ENCODE measurements at places on chromosomes 12 and 14.

DNA sequence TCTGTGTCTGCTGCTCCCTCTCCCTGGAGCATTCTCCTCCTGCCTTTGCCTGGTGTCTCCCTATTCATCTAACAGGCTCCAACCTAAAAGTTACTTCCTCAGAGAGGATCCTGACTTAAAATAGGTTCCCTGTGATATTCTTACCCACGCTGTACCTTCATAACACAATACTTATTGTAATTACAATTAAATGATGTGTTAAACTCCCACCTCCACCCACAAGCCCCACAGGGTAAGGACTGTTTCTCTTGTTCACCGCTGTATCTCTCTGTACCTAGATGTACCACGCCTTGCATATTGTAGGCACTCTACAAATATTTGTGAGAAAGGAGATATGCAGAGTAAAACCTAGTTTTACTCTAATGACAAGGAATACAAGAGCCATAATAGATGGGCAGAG is 5.0 kb downstream of the HEBP1 start:
- no peak for DNase-seq

- DNase-seq = no peak
These were observed 115.0 kb upstream of the NPAS3 start for GRCh38 chr14:32823706-32824105.

- no peak for DNase-seq
These were observed 95.4 kb downstream of the ITPR2 start for GRCh38 chr12:26737487-26738030.

DNA sequence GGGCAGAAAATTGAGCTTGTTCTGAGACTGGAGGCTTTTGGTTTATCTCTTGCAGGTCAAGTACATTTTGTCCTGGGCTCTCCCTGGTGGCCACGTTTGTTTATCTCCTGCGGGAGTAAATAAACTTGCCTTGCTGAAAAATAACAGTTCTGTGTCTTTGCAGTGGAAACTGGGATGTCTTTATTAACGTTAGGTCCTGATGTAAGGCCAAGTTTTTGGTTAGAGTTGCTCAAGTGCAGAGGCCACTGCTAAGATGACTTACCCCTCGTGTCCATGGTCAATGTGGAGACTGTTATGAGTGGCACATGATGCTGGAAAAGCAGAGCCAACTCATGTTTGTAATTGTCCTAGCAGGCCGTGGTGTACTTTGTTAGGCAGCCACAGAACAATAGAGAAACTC is 3.8 kb downstream of the PTPN11 start:
- DNase-seq = no peak

GRCh38 chr14:30990770-30991169 is 34.7 kb upstream of the AP4S1 start:
- no peak for DNase-seq

DNA sequence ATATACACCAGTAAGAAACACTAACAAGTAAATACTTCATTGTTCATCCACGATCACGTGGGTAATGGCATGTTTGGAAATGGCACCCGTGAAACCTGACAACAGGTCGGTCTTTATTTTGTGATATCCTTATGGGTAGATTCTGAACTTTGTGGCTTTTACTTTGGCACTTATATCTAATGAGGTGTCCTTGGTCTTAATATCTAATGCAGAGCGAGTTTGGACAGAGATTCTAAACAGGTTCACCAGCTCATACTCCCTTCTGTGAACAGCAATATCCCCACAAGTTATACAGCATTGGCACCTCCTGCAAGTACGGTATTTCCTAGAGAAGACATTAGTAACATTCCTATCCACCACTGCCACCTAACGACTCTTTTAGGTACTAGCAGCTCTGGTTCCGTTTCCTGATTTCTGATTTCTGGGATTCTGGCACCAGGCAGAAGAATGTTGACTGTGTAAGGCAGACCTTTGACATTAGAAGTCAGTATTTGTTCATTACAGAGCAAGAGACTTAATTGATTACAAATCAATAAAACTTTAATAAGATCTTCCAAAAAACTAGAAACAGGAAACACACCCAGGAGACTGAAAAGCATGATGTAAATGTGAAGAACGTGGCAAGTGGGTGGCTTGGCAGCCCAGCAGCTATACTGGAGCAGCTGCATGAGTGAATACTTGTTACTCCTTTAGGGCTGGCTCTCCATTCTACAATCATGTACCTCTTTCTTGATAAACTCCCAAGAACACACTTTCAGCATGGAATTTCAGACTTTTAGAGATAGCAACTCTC is 2.5 kb downstream of the ANG start:
- DNase-seq = peak; percentile 45

DNA sequence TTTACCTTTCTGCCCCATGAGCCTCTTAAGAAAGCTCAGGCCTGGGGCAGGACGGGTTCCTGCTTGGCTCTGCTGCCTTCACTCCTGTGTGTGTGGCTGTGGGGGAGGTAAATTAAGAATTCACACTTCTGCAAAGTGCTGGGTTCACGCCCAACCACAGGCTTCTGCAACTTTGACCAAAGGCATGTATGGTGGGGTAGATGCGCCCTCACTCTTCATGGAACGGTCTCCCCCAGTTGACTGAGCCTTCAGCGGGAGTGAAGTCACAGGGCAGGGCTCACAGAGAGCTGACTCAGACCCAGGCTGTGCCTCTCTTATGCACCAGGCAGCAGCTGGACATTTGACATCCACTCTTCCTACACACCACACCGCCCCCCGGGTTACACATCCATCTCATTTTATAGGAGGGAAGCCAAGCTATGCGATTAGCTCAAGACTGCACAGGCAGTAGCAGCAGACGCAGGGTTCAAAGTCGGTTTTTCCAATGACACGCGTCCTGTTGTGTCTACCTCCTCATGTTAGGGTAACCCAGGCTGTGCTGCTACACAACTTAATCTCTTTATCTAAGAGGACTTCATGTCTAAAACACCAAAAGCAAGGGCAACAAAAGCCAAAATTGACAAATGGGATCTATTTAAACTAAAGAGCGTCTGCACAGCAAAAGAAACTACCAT is 15.4 kb upstream of the BCL11B start:
- no peak for DNase-seq

DNA sequence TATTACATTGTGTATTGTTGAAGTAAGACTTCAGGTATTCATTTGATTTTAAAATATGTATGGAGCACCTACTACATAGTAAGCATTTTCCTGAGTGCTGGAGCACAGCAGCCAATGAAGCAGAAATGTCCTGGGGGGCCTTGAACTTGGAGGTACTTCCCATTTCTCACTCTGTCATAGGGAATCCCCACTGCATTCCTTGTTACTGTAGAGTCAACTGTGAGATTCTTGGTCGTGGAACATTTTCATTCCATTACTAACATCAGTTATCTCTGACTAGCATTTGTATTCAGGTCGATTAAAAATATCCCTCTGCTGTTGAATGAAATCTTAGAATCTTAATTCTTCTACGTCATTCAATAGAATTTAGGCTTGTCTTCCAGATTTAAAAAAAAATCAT is 66.7 kb downstream of the PDE3A start:
- DNase-seq = no peak

DNA sequence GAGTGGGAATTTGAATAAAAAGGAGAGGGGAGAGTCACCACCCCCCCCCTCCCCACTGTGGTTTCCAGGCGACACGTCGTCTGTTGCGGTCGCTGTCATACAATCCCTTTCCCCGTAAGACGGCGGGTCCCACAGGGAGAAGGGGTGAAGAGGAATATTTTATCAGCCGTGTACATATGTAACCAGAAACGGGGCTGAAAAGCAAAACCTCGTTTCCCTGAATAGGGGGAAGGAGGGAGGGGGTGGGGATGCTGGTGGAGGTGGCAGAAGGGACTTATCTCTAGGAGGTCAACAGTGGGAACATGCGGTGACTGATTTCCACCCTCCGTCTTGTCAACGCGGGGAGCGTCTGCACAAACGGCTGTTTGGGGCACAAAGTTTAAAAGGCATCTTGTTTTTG is 171.4 kb downstream of the RBM19 start:
- DNase-seq = no peak

- no peak for DNase-seq
These were observed 63.7 kb downstream of the WDR20 start for GRCh38 chr14:102203382-102203781.

DNA sequence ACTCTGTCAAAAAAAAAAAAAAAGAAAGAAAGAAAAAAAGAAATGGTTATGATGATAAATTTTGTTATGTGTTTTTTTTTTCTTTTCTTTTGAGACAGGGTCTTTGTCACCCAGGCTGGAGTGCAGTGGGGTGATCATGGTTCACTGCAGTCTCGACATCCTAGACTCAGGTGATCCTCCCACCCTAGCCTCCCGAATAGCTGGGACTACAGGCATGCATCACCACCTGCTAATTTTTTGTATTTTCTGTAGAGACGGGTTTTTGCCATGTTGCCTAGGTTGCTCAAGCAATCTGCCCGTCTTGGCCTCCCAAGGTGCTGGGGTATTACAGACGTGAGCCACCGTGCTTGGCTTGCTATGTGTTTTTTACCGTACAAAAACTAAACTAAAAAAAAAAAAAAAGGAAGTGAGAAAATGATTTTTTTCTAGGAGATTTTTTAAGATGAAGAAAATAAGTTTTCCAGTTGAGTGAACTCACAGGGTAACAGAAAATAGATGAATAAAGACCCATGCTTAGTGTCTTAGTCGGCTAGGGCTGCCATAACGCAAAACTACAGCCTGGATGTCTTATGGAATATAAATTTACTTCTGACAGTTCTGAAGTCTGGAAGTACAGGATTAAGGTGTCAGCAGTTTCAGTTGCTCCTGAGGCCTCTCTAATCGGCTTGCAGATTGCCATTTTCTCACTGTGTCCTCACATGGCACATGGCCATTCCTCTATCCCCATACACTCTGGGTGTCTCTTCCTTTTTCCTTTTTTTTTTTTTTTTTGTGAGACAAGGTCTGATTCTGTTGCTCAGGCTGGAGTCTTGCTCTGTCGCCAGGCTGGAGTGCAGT is 13.2 kb upstream of the APOF start:
- DNase-seq = no peak

DNA sequence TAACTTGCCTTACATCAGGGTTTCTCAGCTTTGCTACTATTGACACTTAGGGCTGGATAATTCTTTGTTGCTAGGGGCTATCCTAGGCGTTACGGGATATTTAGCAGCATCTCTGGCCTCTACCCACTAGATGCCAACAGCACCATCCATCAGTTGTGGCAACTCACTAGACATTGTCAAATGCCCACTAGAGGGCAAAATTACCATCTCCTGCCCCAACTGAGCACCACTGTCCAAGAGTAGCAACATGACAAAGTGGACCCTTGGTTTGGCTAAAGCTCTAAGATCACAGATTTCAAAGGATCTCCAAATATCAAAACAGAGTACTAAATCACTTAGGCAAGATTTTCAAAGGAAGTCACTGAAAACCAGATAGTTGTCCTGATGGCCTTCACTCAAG is 251.7 kb upstream of the TBX3 start:
- no peak for DNase-seq

DNA sequence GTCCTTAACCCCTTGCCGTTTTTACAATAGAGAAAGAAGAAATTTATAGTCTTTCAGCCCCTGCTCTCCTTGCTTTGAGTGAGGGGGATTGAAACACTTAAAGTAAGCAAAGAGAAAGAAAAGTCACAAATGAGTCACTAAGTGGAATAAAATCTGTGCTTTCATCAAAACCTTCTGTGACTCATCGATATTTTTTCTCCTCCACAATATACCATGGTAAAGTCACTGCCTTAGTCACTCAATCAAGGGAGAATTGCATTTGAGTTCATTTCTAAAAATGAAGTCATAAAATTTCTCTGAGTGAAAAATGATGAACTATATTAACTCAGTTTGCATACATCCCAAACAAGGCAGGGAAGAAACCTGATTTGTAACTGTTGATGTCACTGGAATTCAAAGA is 470.3 kb downstream of the FOXG1 start:
- no peak for DNase-seq

DNA sequence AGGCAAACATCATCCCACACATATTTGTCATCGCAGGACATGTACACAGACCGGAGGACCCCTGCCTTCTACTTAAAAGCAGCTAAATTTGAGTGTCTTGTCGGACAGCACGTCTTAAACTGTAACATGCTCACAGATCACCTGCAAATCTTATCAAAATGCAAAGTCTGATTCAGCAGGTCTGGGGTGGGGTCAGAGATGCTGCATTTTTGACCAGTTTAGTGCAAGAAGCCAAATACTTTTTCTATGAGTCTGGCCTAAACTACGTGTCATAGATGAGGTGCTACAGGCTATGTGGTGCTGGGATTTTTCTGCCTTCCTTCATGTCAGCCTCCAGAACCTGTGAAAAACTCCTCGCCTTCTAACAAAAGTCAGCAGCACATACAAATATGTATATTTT is 178.8 kb upstream of the LHX5 start:
- DNase-seq = no peak

DNA sequence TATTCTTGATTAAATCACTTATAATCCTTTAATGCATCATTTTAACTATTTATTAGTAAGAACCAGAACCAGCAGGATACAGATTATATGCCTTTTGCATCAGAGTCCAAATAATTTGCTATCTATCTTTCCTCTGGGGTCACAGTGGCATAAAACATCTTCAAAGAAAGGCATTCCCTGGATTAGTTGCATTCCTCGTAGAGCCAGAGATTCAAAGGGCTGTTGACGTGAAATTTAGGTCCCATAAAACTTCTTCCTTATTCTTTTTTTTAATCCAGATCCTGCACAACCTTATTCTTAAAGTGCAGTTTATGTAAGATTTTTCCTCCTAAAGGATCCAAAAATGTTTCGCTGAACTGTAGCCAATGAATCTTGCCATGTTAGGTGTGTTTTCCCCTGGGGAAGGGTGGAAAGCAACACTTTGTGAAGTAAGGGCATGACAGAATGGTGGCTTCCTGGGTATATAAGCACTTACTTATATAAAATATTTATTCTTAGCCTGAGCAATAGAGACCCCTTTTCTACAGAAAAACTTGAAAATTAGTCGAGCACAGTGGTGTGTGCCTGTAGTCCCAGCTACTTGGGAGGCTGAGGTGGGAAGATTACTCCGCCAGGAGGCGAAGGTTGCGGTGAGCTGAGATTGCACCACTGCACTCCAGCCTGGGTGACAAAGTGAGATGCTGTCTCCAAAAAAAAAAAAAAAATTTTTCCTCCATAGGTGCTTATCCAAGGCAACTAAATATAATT is 208.7 kb downstream of the PCNX1 start:
- no peak for DNase-seq

DNA sequence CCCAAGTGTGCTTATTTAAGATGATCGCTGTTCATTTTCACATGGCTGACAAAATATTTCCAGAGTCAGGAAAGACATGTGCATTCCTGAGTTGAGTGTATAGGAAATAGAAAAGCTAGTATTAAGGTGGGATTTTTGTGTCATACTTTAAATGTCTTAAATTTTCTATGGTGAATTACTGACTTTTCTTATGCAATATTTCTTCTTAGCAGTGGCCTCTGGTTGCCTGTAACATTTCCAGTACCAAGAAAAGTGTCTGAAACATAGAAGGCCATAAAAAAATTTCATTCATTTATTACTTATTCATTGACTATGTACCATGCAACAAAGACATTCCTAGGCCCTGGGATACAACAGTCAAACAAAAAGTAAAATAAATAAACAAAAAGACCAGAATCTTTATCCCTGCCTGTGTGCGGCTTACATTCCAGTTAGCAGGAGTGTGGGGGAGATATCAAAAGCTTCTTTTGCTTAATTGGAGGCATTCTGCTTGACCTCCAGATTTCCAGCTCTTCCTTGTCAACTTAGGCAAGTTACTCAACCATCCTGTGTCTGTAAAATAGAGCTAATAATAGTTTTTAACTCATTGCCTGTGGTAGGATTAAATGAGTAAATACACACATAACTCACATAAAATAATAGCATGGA is 216.3 kb upstream of the FLRT2 start:
- DNase-seq = no peak

Measured in right kidney (tissue), 9 donors.